IPS DF 19.7 (cell line): ENCODE measurements at places on chromosomes 16 and 17.

- DNase-seq, result no peak
Observed at GRCh38 chr17:74190154-74190553, 13.3 kb upstream of the RPL38 start.

- no peak for DNase-seq
Observed at GRCh38 chr17:78970834-78971755, 8.6 kb downstream of the LGALS3BP start.

DNA sequence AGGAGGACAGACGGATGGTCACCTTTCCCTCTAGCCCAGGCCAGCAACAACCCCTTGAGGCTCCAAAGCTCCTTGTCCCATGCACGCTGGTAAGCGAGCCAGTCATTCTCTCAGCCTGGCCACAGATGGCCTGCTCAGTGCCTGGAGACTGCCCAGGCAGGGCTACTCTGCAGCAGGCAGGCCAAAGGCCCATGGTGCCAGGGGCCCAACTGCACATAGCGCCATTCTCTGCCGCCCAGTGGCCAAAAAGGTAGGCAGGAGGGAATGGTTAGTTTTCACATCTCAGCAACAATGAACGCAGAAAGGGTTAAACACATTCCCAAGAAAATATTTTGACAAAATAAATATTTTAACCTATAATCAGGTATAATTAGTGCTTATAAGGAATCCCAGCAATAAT lies 7.7 kb upstream of the SREBF1 start:
- DNase-seq, result no peak

DNA sequence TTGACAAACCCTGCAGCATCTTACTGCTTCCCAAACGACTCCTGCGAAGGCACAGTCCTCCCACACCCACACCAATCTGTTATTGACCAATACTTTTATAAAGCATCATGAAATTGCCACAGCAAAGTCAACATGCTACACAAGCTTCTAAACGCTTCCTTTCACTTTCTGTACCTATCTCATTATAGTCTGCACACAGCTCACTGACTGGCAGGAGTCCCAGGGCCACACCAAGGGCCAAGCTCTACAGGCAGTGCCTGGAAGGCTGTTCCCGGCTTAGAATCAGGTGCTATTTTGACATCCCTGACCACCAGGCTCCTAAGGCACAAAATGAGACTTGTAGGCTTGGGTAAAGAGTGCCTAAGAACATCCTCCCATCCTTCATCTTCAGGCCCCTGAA lies 39.5 kb downstream of the USP7 start:
- no peak for DNase-seq

DNA sequence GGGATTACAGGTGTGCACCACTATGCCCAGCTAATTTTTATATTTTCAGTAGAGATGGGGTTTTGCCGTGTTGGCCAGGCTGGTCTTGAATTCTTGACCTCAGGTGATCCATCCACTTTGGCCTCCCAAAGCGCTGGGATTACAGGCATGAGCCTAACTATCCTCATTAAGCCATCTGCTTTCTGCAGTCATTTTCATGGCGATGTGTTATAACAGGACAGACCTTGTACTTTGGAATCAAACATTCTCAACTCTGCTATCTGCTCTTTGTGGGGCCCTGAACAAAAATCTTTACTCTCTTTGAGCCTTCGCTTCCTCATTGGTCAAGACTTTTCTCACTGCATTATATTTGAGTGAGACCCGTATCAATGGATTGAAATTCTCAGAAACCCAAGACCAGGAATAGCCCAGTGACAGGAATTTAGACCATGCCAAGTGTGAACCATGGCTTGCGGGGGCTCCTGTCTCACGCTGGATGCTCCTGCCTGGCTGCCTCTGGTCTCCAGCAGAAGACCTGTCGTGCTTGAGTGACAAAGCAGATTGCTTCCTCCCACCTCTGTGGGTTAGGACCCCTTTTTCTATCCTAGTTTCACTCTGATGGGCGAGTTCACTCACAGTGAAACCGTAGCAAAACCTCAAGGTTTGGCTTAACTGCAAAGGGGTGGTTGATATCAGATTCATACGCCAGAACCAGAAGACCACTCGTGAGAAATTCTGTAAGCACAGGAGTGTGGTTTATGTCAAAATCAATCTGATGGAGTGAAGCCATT lies 519.1 kb downstream of the MAF start:
- no peak for DNase-seq

DNA sequence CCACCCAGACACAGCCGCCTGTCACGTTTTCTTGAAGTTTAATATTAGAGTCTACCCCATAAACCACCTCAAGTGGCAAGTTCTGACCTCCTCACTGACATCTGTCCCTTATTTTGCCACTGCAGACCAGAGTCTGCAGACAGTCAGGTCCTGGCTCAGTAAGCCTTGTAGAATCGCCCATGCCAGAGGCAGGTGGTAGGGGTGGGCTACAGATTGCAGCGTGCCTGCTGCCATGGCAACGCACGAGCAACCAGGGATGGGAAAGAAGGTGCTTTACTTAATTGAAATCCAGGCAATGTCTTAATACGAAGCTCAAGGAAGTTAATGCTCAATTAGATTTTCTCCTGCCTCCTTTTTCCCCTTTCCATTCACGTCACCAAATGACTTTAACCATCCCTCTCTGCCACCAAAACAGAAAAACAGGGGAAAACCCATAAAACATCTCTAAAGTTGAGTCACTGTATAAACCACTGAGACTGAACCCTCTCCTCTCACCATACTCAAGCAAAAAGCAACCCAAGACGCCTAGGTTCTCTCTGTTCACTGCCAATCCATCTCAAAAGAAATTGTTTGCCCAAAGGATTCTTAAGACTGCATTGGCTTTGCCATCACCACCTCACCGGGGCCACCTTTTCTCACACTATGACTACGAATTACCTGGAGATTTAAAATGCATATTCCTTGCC lies 228.8 kb downstream of the SLC39A11 start:
- DNase-seq, result no peak

- no peak for DNase-seq
Observed at GRCh38 chr16:14502932-14503741, 126.9 kb downstream of the PARN start.

DNA sequence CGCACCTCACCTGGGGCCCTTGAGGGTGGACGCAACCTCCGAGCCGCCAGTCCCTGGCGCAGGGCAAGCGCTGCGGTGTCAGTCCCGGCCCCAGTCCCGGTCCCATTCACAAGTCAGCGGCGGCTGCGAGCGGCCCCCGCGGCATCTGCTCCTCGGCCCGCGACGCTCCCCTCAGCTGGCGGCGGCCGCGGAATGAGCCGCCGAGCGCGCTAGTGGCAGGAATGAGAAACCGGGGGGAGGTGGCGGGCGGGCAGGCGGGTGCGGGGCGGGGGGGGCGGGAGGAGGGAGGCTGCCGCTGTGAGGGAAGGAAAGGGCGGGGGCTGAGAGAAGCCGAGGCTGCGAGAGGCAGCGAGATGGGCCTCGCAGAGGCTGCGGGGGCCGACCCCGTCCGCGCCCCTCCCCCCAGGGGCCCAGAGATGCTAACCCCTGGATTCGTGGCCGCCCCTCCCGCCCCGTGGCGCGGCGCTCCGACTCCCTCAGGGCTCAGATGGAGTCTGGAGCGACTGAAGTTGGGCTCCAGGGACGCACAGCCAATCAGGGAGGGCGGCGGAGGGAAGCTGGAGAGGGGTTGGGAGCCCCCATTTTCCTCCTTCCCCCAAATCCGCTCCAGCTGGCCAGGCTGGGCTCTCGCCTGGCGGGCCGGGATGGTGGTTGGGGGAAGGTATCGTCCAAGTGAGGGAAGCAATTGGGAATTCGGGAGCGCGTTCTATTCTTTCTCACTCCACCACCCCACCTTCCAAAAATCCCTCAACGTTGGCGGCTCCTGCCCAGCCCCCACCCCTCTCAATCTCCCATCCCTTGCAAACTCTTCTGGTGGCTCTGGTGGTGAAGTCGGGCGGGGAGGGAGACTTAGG lies at the start of gene CDH11:
CDH11 (minus strand) TSS at position 194 of the 854 bp plus-strand sequence. CDS start 117,194 bp downstream, outside the sequence.
- no peak for DNase-seq
